Cerebellar nuclear complex (tissue), 1 donor: ENCODE measurements at places on chromosomes 16 and 17.

DNA sequence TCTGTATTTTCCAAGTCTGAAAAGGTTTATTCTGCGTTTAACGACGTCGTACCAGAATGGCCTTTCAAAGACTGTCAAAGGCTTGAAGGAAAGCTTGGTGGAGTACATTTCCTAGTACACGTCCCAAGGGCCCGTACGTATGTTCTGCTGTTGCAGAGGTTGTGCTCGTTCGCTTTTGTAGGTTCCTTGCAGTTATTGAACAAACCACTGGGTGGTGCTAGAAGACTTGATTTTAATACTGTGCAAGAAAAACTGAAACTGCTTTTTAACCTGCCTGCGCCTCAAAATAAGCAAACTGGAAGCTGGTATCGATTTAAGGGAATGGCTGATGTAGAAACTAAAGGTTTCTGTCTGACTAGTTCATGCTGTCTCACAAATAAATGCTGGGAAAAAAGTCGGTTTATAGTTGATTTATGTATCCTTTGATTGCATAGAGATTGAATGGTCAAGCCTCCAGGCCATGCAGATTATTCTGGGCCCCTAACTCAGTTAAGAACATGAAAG lies 54.6 kb downstream of the USP10 start:
- DNase-seq: peak; percentile 46

DNA sequence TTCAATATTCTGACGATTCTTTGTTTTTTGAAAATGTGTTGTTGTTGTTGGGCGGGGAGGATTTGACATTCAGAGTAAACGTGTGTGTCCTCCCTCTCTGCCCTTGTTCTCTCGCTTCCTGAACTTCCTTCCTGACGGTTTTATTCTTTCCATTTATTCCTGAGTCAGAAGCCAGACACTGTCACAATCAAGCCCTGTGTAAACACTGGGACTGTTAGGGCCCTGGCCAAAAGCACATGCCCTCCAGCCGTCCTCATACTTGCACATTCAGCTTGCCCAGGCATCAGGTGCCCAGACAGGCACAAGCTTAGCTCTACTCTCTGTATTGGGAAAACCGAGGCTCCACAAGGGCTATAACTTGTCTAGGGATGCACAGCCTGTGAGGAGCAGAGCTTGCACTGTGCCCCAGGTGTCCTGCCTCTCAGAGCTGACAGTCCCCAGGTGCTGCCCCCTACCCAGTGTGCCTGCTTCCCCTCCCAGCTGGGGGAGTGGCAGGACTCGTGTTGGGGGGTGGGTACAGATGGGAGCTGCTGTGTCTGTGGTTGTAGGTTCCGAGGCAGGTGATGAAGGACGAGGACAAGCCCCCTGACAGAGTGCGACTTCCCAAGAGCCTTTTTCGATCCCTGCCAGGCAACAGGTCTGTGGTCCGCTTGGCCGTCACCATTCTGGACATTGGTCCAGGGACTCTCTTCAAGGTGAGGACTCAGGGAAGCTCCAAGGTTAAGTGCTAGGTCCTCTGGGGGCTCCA lies 9.7 kb downstream of the ADGRG3 start:
- DNase-seq: no peak

DNA sequence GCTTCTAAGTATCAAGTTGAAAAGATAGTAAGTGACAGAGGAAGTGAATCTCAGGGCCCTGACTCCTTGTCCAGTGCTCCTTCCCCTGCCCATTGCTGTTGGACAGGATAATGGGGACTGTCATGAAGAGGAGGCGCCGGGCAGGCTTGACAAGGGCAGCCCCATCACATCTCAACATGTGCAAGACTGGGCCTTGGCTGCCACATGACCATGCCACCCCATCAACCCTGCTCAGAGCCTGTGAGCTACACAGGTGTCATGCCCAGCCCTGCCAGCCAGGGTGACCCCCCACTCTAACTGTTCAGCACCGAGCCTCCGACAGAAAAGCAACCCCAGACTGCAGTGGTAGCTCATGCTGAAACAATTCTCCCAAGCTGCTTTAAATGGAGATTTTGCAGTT lies 171.6 kb downstream of the C16orf78 start:
- no peak for DNase-seq

DNA sequence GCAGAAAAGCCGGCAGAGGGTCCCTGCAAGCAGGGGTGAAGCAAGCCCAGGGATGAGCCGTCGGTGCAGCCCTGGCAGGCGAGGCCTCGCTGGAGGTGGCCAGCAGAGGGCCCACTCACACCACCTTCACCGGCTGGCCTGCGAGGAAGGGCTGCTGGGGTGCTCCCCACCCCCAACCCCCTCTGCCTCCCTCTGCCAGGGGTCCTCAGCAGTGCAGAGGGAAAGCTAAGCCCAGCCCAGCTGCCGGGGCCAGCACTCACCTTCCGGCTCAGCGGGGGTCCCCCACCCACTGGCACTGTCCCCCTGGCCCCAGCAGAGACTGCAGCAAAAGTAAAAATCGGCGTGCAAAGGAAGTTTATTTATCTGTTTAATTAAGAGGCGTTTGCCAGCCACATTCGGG lies 113.4 kb downstream of the ENGASE start:
- no peak for DNase-seq

DNA sequence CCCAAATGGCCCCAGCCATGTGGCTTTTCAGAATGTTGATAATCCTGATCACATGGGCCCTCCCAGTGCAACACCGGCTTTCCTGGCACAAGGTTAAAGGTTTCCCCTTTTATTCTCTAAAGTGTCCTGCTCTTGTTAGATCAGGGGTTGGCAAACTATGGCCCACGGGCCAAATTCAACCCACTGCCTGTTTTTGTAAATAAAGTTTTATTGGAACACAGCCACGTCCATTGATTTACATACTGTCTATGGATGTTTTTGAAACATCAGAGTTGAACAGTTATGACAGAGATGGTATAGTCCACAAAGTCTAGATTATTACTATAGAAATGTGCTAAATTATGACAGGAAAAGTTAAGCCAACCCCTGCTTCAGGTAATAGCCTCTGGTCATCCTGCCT lies 157.3 kb downstream of the ZFHX3 start:
- DNase-seq: no peak

DNA sequence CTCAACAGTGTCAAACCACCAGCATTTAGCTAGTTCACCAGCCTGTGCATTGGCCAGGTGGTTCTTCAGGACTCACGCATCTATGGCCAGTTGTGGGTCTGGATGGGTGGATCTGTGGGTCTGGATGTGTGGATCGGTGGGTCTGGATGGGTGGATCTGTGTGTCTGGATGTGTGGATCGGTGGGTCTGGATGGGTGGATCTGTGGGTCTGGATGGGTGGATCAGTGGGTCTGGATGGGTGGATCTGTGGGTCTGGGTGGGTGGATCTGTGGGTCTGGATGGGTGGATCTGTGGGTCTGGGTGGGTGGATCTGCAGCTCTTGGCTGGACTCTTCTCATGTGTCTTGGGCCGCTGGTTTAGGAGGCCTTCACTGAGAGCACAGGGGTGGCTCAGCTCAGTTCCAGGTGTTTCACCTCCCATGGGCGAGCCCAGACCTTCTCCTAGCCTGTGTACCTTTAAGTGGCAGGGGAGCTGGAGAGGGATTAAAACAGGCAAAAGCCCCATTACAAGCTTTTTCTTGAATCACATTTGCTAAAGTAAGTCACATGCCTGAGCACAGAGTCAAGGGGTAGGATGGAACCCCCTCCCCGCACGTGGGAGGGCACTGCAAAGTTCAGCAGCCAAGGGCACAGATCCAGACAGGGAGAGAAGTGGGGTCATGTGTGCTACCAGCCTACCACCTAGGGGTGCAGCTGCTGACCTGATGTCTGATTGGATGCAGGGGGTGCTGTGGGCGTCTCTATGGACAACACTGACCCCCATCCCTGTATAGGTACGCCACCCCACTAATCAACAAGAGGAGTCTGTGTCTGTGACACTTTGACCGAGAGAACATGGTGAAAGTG lies 3.4 kb upstream of the NUBP1 start:
- no peak for DNase-seq
